BJ (cell line): ENCODE measurements at places on chromosomes 13 and 19.

DNA sequence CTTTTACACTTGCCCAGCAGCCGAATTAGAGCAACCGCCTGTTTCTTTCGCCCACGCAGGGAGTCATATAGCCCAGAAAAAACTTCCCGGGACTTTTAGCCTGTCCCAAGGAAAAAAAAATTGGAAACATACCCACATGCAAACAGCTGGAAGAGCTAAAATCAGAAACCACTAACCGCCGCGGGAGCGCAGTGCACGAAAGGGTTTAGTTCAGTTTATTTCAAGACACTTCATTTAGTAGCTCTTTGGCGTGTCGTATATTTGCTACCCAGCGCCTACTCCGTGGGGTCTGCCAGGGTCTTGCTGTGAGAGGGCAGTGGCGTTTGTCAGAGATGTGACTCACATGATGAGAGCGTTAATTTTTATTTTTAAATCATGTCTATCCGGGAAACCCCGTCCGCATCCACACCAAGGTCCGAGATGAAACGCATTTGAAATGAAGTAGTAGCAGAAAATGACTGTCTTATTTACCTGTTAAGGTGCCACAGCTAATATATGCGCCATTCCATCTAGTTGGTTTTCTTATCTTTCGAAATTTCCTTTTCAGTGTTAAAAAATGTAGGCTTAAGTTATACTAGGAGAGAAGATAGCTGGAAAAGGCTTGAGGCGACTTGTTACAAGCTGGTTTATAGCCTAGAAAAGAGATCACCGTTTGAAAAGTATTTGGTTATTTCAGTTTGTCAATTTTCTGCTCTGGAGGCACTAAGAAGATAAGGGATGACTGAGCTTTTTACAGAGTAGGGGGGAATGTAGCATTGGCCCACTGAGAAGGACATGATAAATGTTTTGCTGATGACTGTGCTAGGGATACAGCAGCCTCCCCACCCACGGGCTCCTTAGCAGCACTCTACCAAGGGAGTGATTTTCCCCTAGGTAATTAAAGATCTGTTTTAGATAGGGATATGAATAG is 1.7 kb downstream of the KLF5 start:
- DNase-seq, result no peak

DNA sequence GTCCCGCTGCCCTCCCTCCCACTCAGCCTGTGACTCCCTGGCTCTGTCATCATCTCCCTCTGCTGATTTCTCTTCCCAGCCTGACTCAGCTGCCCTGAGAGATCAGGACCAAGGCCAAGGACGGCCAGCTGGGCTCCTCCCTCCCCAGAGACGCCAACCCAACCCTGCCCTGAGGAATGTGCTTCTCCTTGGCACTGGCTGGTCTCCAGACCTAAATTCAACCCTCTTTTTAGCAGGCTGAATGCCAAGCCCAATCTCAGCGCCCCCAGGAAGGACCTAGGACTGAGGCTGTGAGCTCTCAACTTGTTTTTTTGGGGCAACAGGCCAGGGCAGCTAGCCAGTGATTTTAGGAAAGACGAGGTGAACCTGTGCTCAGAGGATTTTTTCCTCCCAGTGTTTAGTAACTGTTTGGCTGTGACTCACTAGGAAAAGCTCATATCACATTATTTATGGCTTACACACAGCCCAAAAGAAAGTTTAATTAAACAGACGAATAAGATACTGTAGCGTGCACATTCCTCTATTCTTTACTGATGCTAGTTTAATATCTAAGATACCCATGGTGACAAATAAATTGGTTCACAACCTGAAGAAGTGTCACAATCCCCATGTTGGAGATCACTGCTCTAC is 7.4 kb upstream of the IGFL1 start:
- DNase-seq, result no peak

- DNase-seq, result no peak
Measured at GRCh38 chr19:34409189-34410164, 5.3 kb downstream of the PDCD2L start.

GRCh38 chr13:73851104-73851503 is 283.1 kb downstream of the KLF12 start:
- DNase-seq, result no peak

DNA sequence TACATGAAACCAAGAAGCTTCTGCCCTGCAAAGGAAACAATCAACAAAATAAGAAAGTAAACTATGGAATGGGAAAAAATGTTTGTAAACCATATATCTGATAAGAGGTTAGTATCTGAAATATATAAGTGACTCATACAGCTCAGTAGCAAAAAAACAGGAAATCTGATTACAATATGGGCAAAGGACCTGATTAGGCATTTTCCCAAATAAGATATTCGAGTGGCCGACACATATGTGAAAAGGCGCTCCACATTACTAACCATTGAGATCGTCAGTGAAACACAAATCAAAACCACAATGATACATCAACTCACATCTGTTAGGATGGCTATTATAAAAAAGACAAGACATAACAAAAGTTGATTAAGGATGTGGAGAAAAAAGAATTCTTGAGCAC is 2818.6 kb upstream of the PCDH20 start:
- DNase-seq, result no peak

GRCh38 chr13:75422028-75422427 is 59.9 kb downstream of the TBC1D4 start:
- no peak for DNase-seq

GRCh38 chr19:2754659-2755447 is 15.0 kb upstream of the SLC39A3 start:
- DNase-seq, result no peak

- no peak for DNase-seq
Measured at GRCh38 chr19:3801412-3802096, 15.4 kb upstream of the MATK start.

DNA sequence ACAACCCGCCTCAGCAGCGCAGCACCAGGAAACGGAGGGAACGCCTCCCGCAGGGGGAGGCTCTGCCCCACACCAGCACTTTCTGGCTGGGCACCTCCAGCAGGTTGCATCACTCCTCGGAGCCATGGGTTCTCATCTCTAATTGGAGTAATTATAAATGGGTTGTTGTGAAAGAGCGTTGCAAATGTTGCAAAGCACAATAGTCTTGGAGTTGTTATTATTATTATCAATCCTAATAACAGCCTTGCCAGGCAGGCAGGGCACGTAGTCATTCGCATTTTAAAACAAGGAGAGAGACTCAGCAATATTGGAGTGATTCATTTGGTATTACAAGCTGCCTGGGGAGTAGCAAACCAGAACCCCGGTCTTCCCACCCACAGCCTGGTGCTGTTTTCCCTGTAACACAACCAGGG is 108.6 kb upstream of the GJB6 start:
- DNase-seq, result no peak

- DNase-seq, result no peak
Measured at GRCh38 chr13:78649997-78650716, 8.8 kb downstream of the OBI1 start.

GRCh38 chr13:30577401-30577852 is 40.3 kb upstream of the USPL1 start:
- DNase-seq, result peak; percentile 65

DNA sequence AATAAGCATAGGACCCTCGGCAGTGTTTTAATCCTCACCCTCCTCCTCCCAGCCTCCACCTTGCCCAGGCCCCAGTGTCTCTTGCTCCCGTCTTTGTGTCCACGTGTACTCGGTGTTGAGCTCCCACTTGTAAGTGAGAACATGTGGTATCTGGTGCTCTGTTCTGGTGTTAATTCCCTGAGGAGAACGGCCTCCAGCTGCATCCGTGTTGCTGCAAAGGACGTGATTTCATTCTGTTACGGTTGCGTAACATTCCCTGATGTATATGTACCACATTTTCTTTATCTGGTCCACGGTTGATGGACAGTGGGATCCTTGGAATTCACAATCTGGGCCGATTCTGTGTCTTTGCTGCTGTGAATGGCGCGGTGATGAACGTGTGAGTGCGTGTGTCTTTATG is 44.7 kb upstream of the TFDP1 start:
- DNase-seq, result no peak

DNA sequence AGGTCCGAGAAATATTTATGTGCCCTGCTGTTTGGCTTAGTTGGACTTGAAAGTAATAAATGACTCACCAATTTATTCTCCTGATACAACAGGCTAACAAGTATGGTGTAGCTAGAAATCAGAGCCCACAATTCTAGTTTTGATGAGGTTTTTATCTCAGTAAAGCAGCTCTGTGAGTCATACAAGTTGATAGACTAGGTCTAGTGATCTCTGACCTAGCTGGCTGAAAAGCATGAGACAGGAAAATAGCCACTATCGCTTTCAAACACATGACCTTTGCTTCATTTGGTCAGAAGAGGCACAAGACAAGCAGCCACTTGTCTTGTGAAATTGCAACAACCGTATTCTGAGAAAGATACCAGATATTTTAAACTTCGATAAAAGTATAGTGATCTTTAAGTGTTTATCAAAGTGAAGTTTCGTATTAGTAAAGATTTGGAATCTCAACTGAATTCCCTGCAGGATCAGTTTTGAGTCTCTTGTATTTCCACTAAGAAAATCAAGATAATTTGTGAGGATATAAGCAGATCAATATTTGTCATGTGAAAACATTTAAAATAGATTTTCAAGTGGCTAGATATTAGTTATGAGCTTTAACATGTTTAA is 126.7 kb downstream of the MAB21L1 start:
- DNase-seq, result no peak

DNA sequence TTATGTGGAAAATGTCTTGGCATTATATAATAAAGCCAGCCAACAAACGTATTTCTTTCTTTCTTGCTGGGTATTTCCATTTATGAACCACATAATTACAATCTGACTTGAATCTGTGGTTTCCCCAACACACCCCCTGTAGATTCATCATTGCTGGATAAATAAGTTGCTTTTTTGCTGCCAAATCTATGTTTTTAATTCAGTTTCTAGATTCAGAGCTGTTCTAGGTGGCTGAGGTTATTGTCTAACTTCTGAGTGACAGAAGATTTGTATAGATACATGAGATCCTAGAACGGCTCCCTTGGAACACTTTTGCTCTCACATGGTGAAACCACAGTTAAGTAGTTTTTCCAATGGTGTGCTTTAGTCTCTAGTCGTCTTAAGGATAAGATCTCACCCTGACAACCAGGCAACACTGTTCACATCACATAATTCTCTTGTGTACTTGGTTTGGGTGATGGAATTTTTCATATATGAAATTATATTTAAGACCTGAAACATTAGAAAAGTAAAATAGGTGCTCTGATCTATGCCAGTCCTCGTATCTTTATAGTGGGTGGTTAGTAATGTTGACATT is 239.1 kb downstream of the KLF12 start:
- DNase-seq, result no peak

- no peak for DNase-seq
Measured at GRCh38 chr13:93774506-93774905, 547.9 kb downstream of the GPC6 start.

DNA sequence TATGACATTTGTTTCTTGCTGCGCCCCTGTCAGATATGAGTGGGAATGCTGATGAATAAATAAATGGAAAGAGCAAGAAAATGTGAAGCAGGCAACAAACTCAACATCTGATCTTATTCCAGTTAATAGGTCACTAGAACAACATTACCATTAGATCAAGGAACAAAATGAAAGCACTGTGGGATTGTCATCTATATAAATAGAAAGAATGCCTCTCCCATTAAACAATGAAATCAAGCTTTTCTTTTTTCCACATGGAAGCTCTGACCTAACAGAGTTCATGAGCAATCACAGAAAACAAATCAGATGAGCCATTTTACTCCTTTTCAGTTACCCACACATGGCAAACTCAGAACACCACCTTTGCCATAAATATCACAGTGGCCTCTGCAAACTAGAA is 354.8 kb downstream of the SUCLA2 start:
- DNase-seq, result no peak

- no peak for DNase-seq
Measured at GRCh38 chr13:29379281-29379680, 216.2 kb downstream of the SLC7A1 start.

DNA sequence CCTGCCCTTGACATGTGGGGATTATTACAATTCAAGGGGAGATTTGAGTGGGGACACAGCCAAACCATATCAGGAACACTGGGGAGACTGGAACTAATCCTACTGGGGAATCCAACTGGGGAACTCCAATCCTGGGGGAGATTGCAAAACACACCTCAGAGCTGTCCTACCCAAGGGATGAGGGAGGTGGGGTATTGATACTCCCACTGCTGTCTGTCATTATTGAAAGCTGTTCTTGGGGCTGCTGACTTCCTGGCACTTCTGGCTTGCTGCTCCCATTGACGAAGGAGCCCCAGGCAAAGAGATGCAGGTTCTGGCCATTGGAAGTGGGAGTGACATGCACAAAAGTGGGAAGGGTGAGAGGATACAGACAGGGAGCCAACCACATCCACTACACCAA is 24.7 kb upstream of the POP4 start:
- no peak for DNase-seq

DNA sequence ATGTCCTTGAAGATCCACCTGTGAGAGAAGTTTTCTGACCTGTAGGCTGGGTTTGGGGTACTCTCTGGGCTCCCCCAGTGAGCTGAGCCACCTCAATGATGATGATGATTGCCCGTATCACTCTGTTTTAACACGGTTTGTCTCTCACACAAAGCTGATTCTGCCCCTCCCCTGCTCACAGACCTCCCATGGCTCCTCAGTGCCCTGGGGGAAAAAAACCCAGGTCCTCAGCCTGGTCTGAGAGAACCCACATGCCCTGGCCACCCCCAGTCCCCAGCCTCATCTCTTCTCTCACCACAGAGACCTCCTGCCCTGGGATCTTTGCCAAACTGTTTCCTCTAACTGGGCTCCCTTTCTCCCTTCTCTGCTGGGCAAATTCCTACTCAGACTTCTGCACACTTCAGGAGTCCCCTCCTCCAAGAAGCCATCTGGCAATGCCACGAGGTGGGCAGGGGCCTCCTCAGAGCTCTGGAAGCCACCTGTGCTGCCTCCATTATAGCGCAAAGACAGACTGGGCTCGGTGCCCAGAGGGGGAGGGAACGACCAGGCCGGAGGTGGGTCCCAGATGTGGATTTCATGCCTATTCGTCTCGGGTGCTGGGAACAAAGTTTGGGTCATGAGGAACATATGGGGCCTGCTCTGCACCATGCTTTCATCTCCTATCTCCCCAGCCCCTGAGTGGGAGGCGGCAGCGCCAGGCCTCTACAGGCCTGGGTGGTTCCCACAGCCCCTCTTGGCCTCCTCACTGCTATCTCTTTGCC is 8.5 kb upstream of the CA11 start:
- DNase-seq, result no peak

GRCh38 chr19:4298810-4299550 is 3.2 kb downstream of the TMIGD2 start:
- DNase-seq, result no peak

DNA sequence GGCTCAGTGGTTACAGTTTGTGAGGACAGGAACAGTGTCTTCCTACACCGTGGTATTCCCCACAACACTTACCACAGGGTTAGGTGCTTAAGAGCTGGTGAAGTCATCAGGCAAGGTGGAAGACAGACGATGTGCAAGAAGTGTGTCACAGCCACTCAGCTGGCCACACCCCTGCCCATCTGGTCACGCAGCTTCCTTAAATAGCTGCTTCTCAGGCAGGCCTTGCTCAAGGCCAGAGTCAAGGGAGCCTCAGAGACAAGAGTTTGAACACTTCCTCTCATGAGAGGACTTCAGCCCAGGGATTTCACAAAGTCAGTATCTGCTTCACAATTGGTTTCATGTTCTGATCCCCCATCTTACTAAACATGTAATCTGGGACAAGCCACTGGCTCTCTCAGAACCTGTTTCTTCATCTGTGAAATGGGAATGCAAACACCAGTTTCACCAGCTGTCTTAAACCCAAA is 80.3 kb upstream of the FRY start:
- DNase-seq, result no peak
